Thoracic aorta (tissue), 2 donors: ENCODE measurements at places on chromosomes 5 and 9.

GRCh38 chr5:177472460-177473442 is 683 bp downstream of the DBN1 start:
- peak overlapping the region; percentile 87 for H3K4me3 ChIP-seq
- H3K36me3 ChIP-seq, result no peaks in the 10 kb centered on the region
- no peaks in the 10 kb centered on the region for H3K27me3 ChIP-seq

DNA sequence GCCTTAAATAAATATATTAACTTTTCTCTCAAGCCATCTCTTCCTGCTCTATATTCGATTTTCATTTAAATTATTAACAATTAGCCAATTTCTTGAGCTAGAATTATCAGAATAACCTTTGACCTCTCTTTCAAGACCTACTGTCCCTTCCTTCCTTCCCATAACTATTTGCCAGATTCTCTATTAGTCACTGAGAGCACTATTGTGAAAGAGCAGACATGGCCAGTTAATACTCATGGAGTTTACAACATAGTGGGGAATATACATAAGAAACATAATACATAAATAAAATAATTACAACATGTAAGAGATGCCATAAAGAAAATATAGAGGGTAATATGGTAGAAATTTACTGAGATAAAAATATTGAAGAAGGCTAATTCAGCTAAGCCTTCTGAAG is 72.1 kb upstream of the CHD1 start:
- no peak overlapping the region for H3K4me3 ChIP-seq
- no peaks in the 10 kb centered on the region for H3K27me3 ChIP-seq
- H3K4me1 ChIP-seq, result no peaks in the 10 kb centered on the region
- DNase-seq, result no peak
- no peak overlapping the region for H3K27ac ChIP-seq
- H3K36me3 ChIP-seq, result no peaks in the 10 kb centered on the region

DNA sequence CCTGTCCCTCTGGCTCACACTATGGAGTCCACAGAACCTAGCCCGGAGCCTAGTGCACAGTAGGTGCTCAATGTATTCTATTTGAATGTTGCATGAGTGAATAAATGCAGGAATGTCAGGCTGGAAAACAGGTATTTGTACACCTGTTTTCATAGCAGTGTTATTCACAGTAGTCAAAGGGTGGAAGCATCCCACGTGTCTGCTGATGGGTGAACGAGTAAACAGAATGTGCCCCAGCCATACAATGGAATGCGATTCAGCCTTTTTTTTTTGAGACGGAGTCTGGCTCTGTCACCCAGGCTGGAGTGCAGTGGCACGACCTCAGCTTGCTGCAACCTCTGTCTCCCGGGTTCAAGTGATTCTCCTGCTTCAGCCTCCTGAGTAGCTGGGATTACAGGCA is 31.5 kb upstream of the IER5L start:
- DNase-seq, result no peak
- no peak overlapping the region for H3K4me3 ChIP-seq
- H3K4me1 ChIP-seq, result no peaks in the 10 kb centered on the region

DNA sequence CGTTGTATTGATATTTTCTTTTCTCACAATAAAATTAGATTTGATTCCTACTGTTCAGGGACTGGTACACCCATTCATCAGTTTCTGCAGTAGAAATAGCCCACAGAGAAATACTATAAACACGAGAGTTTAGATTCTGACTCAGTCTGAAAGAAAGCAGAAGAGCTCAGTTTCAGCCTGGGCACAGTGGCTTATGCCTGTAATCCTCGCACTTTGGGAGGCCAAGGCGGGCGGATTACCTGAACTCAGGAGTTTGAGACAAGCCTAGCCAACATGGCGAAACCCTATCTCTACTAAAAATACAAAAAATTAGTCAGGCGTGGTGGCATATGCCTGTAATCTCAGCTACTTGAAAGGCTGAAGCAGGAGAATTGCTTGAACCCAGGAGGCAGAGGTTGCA is 8.6 kb downstream of the ITK start:
- no peaks in the 10 kb centered on the region for H3K27me3 ChIP-seq
- no peak overlapping the region for H3K4me3 ChIP-seq
- no peaks in the 10 kb centered on the region for H3K36me3 ChIP-seq
- H3K4me1 ChIP-seq, result no peaks in the 10 kb centered on the region
- DNase-seq, result no peak

GRCh38 chr9:134768709-134769351 is 111.8 kb upstream of the FCN2 start:
- no peaks in the 10 kb centered on the region for H3K27me3 ChIP-seq
- peak overlapping the region; percentile 53 for H3K27ac ChIP-seq
- no peaks in the 10 kb centered on the region for H3K4me1 ChIP-seq
- peaks cover 33% of the 10 kb centered on the region for H3K36me3 ChIP-seq
- DNase-seq, result no peak

DNA sequence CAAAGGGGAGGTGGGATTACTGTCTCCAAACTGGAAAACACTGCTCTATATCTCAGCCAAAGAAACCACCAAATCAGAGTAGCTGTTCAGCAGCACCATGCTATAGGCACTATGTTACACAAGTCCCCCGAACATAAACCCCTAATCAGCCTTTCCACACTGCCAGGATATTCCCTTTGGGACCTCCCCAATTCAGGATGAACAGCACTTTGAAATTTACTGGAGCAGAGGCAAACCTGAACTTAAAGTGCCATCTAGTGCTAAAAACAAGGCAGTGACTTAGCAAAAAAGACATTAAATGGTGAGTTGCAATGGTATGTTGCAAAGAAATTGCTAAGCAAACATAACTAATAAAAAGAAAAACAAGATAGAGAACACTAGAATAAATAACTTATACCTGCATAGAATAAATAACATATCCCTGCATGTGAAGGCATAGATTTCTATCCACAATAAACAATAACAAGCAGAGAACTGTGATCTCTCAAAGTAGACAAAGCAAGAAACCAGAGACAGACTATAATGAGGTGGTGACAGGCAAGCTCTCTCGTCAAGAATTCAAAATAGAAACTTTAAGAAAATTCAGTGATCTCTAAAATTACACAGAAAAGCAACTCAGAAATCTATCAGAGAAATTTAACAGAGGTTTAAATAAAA is 584.4 kb upstream of the ACO1 start:
- no peak overlapping the region for H3K27ac ChIP-seq
- no peak for DNase-seq
- no peaks in the 10 kb centered on the region for H3K27me3 ChIP-seq
- H3K4me3 ChIP-seq, result no peak overlapping the region
- no peaks in the 10 kb centered on the region for H3K4me1 ChIP-seq

DNA sequence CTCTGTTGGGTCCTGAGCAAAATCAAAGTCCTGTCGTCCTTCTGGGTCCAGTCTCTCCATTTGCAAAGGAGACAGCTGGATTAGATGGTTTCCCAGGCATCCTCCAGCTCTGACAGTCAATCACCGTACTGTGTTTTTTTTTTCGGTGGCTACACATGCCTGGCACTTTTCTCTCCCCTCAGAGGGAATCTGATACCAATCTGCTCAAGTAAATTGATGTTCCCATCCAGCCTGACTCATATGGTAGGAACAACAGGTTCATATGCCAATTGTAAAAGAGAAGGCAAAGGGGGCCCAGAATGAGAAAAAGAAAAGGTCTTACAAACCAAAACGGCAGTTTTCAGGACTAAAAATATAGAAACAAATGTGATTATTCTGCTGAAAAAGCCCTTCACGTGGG is 1.2 kb downstream of the FBXO10 start:
- no peaks in the 10 kb centered on the region for H3K27me3 ChIP-seq
- no peaks in the 10 kb centered on the region for H3K36me3 ChIP-seq
- peaks cover 16% of the 10 kb centered on the region for H3K4me1 ChIP-seq

DNA sequence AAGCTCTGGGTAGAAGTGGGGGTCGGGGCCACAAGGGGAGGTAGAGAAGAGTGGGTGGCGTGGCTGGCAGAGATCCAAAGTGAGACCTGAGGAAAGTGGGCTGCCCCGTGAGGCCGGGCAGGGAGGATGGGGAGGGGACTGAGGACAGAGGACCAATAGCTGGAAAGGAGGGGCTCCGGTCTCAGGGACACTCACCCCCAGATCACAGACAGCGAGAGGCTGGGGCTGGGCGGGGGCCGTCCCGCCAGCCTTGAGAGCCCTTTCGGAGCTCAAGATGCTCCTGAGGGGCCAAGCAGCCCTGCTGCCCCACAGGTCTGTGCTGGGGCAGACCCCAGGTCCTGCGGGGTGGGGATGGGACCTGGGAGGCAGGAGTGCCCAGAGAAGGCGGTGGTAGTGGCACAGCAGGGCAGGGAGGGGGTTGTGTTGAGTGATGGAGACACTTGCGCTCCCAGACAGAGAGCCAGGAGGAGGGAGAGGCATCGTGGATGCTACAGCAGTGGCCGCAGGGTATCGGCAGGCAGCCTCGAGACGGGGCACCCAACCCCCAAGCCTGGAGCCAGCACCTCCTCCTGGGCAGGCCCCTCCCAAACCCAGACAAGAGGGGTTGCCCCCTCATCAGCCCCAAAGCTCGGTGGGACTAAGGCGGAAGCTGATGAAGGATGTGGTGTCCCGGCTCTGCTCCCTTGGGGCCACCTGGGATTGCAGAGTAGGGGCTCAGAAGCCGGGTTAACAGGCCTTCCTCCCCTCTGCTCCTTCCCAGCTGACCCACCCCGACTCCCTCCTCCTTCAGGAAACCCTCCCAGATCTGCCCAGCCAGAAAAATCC is 3.4 kb downstream of the SARDH start:
- no peaks in the 10 kb centered on the region for H3K36me3 ChIP-seq
- peaks cover 3% of the 10 kb centered on the region for H3K4me1 ChIP-seq
- no peak overlapping the region for H3K4me3 ChIP-seq

GRCh38 chr9:102518324-102518723 is 476.8 kb upstream of the CYLC2 start:
- no peak overlapping the region for H3K4me3 ChIP-seq
- H3K27me3 ChIP-seq, result no peaks in the 10 kb centered on the region
- H3K36me3 ChIP-seq, result no peaks in the 10 kb centered on the region
- H3K4me1 ChIP-seq, result no peaks in the 10 kb centered on the region
- DNase-seq, result no peak

- no peaks in the 10 kb centered on the region for H3K36me3 ChIP-seq
- H3K4me3 ChIP-seq, result no peak overlapping the region
- DNase-seq, result no peak
- no peaks in the 10 kb centered on the region for H3K27me3 ChIP-seq
Observed at GRCh38 chr5:15615859-15616258, 115.9 kb downstream of the FBXL7 start.

DNA sequence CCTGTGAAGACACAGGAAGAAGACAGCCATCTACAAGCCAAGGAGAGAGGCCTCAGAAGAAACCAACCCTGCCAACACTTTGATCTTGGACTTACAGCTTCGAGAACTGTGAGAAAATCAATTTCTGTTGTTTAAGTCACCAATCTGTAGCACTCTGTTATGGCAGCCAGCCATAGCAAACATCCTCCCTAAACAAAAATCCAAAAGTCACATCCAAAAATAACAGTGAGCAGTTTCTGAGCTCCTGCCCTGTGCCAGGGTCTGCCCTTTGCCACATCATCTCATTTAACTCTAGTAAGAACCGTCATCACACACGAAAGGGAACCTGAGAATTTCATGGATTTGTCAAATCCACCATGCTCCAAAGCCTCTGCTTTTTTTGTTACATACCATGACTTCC is 118.8 kb downstream of the TRIM36 start:
- DNase-seq, result no peak
- H3K4me3 ChIP-seq, result no peak overlapping the region
- H3K36me3 ChIP-seq, result no peaks in the 10 kb centered on the region
- H3K27me3 ChIP-seq, result no peaks in the 10 kb centered on the region

DNA sequence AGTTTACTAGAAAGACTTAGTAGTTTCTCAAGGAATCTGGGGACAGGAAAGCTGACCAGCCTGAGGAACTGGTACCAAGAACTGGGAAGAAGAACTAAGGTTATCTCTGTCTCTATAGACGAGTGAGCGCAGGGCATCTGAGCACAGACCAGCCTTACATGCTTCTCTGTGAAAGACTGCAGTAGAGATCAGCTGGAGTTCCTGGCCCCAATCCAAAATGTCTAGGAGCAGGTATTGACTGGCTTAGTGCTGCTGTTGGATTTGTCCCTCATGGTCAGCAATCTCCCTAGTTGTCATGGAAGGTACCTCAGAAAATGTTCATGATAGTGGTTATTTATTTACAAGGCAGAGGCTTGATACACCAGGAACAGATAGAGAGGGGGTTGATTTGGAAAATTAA is 13.3 kb downstream of the NUP214 start:
- no peak overlapping the region for H3K4me3 ChIP-seq
- no peak overlapping the region for H3K27ac ChIP-seq
- H3K36me3 ChIP-seq, result peaks cover 72% of the 10 kb centered on the region
- DNase-seq, result no peak
- no peaks in the 10 kb centered on the region for H3K27me3 ChIP-seq
- H3K4me1 ChIP-seq, result no peaks in the 10 kb centered on the region

GRCh38 chr9:16012621-16013020 is 459.8 kb downstream of the CCDC171 start:
- H3K4me3 ChIP-seq, result no peak overlapping the region
- DNase-seq, result no peak
- no peak overlapping the region for H3K27ac ChIP-seq
- H3K36me3 ChIP-seq, result no peaks in the 10 kb centered on the region
- no peaks in the 10 kb centered on the region for H3K4me1 ChIP-seq
- H3K27me3 ChIP-seq, result no peaks in the 10 kb centered on the region

DNA sequence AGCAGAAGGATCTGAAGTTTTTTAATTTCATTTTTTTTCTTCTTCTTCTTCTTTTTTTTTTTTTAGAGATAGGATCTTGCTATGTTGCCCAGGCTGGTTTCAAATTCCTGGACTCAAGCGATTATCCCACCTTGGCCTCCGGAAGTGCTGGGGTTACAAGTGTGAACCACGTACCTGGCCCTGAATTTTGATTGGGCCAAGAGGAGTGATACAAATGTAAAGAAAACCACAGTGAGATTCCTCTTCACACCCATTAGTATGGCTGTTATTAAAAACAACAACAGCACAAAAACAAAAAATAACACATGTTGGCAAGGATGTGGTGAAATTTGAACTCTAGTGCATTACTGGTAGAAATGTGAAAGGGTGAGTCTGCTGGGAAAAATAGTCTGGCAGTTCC is 79.1 kb downstream of the KLF4 start:
- H3K27me3 ChIP-seq, result no peaks in the 10 kb centered on the region
- no peak overlapping the region for H3K4me3 ChIP-seq
- H3K27ac ChIP-seq, result no peak overlapping the region
- no peaks in the 10 kb centered on the region for H3K36me3 ChIP-seq

DNA sequence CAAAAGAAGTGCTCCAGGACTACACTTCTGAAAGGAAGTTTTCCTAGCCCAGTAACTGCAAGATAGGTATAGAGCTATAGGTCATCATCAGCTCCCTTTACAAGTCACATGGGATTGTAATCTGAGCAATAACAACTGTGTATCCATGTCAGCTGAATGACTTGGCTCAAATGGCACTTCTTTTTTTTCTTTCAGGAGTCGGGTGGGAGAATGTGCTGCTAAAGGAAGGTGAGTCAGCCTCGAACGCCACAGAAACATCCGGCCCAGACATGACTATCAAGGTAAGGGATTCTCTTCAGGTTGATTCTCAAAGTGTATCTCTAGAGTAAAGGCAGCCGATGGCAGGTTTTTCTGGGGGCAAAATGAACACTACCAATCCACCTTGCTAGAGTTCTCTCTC is 192.2 kb downstream of the C9orf152 start:
- no peaks in the 10 kb centered on the region for H3K36me3 ChIP-seq
- H3K27me3 ChIP-seq, result no peaks in the 10 kb centered on the region
- no peak overlapping the region for H3K4me3 ChIP-seq
- H3K4me1 ChIP-seq, result peaks cover 2% of the 10 kb centered on the region
- no peak overlapping the region for H3K27ac ChIP-seq

GRCh38 chr5:112983363-112983762 is 6.8 kb downstream of the DCP2 start:
- H3K36me3 ChIP-seq, result no peaks in the 10 kb centered on the region
- no peaks in the 10 kb centered on the region for H3K27me3 ChIP-seq
- DNase-seq, result no peak
- H3K4me1 ChIP-seq, result peaks cover 17% of the 10 kb centered on the region
- no peak overlapping the region for H3K4me3 ChIP-seq
